NCI-H2029 treated with DMSO at 0.1 percent for 48 hours (cell line): ENCODE measurements at places on chromosomes 5 and 9.
A peak's percentile ranks its signal among the peaks of the same experiment; 100 is the strongest.

DNA sequence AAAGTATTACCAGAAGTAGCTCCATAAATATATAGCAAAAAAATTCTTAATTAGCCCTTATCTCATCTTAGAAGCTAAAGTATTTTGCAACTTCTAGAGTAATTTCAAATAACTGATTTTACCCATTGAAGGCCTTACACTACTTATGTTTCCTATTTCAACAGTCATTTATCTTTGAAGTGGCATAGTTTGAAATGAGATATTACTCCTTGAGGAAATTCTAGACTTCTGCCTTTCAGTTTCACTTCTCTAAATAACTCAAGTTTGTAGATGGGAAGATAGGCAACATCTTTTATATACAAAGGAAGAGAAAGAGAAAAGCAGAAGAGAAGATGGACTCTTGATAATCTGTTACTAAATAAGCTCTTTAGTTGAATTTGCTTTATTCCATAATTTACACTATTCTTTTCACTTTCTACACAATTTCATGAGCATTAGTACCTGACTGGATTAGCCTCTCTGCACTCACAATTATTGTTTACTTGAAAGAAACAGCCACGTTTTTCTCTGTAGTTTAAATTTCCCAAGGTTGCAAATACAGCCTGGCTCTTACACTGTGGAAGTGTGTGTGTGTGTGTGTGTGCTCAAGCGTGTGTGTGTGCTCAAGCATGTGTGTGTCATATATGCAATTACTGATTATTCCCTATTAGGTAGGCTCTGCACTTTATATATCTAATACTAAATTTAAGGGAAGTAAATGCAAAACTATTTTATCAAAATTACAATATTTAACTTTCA, 60.6 kb upstream of the EMB start:
- no peak for DNase-seq

DNA sequence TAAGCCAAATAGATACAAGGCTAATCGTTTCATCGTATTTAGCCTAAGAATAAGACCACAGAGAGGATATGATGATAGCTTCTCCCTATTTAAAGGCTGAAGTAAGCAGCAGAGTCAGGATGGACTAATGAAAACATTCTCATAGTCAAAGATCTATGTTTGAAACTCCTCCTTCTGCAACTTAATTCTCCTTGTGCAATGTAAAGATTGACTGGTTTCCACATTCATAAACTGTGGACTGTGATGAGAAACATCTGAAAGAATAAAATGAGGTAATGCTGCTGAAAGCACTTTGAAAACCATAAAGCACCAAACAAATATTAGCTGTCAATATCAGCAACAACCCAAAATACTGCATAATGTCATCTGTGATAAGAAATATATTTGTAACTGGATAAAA, 361.9 kb downstream of the CSNK1G3 start:
- no peak for DNase-seq

DNA sequence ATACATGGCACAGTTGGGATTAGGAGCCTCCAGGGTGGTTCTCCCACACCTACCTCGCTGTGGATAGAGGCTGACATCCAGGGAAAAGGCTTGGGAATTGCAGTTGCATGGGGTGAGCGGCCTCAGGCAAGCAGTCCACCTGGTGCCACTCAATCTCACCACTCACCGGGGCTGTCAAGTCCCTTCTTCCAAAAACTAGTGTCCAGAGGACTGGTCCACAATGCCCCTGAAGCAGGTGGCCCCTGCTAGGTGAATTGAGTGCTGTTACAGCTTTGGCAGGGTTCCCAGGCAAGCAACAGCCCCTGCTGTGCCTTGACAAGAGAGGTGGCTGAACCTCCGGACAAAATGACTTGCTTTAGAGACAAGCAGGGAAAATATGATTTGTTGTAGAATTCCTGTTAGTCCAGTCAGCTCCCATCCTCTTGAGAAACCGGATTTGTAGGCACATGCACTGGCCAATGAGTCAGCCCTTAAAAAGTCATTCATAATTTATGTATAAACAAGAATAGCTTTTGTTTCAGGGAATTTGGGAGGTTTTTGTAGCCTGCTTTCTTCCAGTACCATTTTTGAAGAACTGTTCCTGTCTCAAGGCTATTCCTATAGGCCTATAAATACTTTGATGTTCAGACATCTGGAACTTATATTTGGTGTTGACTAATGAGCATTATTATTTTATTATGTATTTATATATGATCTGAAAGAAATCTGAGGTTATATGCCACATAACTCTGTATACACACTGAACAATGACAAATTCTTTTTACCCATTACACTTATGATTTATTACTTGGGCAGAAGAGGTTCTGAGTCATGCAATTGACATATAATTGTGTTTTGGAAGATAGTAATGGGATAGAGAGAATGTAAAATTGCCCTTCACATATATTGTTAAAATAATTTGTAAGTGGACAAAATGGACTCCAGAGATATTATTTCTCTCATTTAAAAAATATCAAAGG, 411.1 kb downstream of the ACTL7B start:
- peak; percentile 93 for DNase-seq

- DNase-seq: no peak
Observed at GRCh38 chr9:103361906-103362305, 366.8 kb downstream of the CYLC2 start.

DNA sequence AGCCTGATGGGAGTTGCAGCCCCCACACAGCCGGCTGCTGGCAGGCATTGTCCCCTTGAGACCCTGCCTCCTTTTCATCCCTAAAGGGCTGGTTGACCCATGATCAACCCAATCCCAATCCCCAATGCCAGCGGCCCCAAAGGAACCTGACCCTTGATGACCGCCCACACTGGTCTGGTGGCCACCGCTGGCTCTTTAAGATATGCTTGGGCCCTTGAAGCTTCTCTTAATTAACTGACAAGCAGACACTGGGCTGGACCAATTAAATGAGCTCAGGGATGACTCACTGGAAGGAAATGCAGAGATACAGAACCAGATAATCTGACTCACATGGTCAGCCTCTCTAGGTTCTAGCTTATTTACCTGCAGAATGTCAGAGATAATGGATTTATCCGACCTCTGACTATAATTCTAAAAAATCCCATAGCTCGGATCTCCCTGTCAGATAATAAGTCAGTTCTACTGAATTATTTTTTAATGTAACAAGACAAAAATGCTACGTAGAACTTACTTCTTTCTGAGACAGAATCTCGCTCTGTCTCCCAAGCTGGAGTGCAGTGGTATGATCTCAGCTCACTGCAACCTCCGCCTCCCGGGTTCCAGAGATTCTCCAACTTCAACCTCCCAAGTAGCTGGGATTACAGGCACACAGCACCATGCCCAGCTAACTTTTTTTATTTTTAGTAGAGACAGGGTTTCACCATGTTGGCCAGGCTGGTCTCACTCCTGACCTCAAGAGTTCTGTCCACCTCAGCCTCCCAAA, 11.1 kb upstream of the MLANA start:
- no peak for DNase-seq

DNA sequence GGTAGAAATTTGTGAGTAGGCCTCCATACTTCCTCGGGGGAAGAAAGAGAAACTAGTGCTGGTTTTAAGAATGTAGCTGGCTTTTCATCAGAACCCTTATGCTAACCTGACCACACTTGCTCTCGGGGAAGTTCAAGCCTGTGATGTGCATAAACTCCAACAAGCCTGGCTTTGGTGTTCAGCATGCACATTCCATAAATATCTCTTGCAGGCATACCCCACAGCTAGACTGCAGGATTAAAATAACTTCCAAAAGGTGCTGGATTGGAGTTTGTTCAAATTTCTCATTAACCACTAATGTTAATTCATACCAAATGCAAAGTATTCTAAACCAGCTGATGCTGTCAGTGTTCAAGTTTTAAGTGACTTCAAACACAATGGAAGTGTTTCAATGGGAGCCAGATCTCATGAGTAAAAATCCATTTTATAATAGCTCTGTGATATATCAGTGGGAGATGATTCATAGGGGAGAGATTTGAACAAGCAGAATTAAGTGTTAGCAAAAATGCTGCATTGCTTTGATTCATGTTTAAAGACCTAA, 79.4 kb downstream of the NPR3 start:
- no peak for DNase-seq

DNA sequence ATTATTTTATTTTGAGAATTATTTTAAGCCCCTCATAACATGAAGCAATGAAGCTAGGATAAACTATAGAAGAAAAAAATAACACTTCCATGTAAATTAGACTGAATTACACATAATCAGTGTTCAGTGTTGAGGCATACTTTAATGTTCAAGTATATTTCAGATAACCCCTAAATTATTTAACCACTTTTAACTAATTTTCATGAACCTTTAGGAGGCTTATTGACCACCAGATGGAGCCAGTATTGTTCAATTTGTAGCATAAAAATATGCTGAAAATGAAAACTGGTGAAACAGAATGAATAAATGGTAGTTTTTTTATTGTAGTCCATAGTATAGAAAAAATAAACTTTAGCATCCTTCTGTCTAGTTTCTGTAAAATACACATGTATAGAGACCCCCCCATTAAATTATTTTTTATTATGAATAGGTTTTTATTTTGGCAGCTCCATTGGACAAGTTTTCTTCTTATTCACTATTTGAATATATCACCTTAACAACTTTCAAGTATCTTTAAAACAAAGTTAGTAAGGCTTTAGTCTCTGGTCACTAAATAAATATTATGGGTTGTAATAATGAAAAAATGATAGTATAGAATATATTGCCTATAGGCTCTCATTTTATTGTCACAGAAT, 190.1 kb downstream of the CWC27 start:
- DNase-seq: no peak

GRCh38 chr5:23139338-23140171, 286.4 kb upstream of the CDH12 start:
- no peak for DNase-seq

- no peak for DNase-seq
Observed at GRCh38 chr5:34608859-34609648, 47.1 kb upstream of the RAI14 start.

DNA sequence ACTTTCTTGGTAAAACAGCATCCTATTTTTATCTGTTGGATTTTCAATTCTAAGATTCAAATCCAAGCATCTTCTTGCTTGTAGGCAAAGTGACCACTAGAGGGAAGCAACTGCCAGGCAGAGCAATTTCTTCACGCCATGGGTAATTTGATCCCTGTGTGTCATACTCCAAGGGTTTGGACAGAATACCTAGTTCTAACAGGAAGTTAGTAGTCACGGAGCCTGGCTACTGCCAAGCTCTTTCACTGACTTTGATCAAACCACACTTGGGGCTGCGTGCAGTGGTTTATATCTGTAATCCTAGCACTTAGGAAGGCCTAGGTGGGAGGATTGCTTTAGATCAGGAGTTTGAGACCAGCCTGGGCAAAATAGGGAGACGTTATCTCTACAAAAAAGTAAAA, 473.6 kb upstream of the TNC start:
- DNase-seq: peak; percentile 89
